NCI-H524 (cell line): ENCODE measurements at places on chromosomes 3 and 15.

DNA sequence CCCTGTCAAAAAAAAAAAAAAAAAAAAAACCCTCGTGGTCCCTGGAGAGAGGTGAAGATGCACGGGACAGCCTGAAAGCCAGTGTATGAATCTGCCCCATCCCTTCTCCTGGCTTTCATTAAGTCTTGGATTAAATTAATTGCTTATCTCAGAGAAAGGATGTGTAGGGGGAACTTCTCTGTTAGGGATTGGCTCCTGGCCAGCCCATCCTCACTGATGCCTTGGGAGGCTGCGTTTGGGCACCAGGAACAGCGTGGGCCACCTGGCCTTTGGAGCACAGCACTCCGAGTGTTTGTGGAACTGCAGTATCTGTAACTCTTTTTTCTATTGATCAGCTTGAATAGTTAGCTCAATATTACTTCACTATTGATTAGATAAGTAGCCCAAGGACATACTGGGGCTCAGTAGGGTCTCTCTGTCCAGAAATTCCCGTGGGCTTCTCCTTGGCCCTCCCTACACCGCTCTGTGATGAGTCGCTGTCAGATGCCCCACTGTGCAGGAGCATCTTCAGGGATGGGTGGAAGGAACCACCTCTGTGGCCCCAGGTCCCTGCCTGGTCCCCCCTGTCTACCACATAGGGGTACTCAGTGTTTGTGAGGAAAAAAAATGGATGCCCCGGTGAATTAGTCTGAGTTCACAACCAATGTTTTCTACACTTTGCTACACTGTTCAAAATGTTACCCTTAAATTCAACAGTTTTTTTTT, 2.0 kb downstream of the PXYLP1 start:
- no peak for DNase-seq

GRCh38 chr3:147417551-147418295, 8.6 kb downstream of the ZIC1 start:
- no peak for DNase-seq

- DNase-seq = no peak
These were observed 62.3 kb downstream of the EPHB1 start for GRCh38 chr3:134857356-134857755.

DNA sequence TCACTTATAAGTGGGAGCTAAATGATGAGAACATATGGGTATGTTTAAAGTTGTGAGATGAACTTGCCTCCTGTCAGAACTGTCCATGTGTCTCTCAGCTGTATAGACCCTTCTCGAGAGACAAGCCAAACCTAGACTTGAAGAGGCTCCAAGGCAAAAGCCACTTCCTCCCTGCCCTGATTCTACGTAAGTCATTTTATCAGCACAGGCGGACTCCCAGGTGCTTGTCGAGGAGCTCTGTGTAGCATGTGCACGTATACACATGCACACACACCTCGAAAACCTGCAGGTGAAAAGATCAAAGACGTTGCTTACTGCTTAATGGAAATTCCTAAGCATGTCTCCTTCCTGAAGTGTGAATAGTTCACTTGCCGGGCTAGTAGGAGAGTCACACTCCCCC, 5.6 kb upstream of the CLEC3B start:
- no peak for DNase-seq

DNA sequence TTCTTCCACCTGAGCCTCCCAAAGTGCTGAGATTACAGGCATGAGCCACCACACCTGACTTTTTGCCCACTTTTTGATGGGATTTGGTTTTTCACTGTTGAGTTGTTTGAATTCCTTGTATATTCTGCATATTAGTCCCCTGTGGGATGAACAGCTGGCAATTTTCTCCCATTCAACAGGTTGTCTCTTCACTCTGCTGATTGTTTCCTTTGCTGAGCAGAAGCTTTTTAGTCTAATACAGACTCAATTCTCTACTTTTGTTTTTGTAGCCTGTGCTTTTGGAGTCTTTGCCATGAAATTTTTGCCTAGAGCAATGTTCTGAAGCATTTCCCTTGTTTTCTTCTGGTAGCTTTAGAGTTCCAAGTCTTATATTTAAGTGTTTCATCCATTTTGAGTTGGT, 62.7 kb upstream of the MFGE8 start:
- no peak for DNase-seq

- DNase-seq = no peak
These were observed 3.0 kb upstream of the SHC4 start for GRCh38 chr15:48966595-48967301.

- DNase-seq = no peak
These were observed 43.5 kb upstream of the ZNF280D start for GRCh38 chr15:56776839-56777238.

- DNase-seq = no peak
These were observed 233.5 kb downstream of the MYRIP start for GRCh38 chr3:40042752-40043443.

GRCh38 chr3:171328419-171329082, 131.7 kb downstream of the TNIK start:
- DNase-seq = peak; percentile 95

DNA sequence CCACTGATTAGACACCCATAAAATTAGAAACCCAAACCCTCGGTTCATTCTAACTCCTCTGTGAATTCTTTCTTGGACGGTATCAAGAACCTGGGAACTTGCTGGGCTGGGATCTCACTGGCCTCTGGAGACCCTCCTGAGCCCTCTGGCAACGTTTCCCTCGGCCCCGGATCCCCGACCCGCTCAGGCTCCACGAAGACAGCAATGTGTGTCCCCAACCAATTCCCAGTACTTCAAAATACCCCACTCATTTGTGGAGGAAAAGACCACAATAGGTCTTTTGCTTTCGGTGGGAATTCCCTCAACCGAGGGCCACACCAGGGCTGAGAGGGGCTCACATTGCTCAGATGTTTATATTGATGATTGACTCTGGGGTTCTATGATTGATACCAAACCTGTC, 117.9 kb upstream of the PRR20G start:
- no peak for DNase-seq

GRCh38 chr15:26887926-26888666, 21.2 kb downstream of the GABRA5 start:
- DNase-seq = no peak

GRCh38 chr15:98126326-98127085, 166.0 kb downstream of the ARRDC4 start:
- no peak for DNase-seq

DNA sequence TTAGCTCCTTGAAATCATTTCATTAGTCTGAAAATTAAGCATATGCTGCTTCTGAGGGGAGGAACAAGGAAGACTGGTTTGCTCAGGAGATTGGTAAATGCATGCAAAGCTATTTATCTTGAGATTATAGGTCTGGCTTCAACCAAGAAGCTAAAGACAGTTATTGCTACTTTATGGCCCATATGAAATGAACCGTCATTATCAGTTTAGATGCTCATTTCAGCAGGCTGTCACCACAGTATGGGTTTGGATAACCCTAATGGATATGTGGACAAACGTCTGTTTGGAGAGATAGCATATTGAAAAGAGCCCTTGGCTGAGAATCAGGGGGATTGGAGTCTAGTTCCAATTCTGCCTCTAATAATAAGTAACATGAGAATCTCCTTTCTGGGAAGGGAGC, 922.6 kb downstream of the TUSC7 start:
- DNase-seq = peak; percentile 73

DNA sequence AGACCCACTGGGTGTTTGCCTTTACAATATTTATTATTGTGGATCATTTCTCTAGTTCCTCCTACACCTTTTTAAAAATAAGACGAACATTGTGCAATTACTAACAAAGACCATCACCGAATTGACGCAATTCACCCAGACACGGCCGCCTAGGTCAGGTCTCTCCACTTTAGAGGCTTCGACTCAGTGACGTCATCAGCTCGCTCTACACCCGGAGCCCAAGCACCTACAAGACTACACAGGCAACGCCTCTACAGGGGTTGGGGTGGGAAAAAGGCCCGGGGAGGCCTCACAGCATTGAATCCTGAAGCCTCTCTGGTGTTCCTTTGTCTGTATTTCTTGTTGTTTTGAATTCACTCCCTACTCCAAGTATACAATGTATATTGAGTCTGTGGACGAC, 16.6 kb downstream of the ZIC4 start:
- no peak for DNase-seq

DNA sequence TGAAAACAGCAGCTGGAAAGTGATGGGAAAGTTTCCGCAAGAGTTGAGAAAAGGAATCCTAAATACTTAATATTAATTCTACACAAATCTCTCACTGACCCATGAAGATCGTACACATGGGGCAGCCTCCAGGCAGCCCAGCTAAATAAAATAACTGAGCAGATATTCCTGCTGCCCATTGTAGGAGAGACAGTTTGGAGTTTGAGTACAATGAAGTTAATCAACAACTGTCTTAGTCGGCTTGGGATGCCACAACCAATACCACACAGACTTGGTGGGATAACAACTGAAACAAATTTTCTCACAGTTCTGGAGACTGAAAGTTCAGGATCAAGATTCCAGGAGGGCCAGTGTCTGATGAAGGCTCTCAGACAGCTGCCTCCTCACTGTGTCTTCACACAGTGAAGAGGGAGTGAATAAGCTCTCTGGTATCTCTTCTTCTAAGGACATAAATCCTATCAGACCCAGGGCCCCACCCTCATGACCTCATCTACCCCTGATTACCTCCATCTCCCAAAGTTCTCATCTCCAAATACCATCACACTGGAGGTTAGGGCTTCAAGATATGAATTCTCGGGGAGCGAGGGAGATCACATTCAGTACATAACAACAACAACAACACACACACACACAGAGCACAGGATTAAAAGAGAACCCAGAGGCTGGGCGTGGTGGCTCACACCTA, 9.7 kb downstream of the TRPM7 start:
- DNase-seq = no peak

GRCh38 chr3:46059432-46059831, 32.1 kb upstream of the XCR1 start:
- DNase-seq = no peak

DNA sequence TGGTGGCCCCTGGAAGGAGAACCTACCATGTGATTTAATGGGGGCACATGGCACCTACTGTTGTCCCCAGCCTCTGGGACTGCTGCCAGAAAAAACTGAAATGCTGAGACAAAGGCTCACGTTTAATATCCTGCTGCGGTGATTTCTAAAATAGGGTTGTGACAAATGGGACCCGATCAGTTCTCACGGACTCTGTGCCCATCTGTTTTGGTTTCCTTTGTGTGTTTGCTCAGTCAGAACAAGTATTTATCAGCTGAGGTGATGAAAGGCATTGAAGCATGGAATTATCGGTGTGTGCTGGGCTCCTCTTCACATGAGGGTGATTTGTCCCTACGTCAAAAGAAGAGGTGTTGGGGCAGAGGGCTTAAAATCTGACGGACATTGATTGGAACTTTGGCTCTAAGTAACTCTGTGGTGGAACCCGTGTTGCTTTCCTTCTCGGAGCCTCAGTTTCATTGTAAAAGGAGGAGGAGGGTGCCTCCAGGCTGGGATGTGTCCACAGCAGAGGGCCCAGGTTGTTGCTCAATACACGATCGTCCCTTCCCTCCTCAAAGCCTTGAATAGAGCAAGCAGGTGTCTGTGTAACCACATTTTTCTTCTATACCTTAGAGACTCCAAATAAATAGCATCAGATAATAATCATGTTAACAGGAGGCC, 283.3 kb upstream of the RGMA start:
- no peak for DNase-seq

DNA sequence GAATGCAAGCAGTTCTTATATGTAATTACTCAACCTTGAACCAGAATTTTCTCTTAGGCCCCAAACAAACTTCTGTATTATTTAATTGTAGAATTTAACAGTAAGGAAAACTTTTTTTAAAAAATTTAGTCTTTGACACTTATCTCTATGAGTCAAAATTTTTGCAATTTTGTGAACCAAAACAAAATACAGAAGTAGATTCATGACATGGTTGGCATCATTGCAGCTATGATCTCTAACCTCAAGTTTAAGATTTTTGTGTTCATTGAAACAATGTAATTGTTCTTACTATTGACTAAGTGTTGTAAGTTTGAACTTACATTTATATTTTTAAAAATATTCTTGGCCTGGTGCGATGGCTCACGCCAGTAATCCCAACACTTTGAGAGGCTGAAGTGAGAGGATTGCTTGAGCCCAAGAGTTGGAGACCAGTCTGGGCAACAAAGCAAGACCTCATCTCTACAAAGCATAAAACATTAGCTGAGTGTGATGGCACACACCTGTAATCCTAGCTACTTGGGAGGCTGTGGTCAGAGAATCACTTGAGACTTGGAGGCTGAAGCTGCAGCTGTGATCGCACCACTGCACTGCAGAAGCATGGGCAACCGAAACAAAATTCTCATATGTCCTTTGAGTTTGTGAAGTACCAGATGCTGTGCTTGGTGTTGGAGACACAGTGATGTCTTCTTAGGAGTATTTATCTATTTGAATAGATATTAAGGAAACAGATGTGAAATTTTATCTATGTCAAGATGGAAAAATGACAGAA, 39.7 kb downstream of the STT3B start:
- DNase-seq = no peak

GRCh38 chr3:194422188-194422587, 23.1 kb upstream of the GP5 start:
- DNase-seq = no peak

DNA sequence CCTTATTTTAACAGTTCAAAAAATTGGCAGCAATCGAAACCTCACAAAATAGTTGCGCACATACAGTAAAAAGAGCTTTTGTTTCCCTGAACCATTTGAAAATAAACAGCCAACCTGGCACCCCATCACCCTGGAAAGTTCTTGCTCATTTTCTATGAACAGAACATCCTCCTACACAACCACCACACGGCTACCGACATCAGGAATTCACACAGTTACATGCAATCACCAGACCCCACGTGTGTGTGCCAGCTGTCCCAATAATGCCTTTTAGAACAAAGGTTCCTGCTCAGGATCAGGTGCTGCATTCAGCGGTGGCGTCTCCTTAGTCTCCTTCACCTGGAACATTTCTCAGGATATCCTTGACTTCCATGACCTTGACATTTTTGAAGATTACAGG, 186.5 kb downstream of the KLF13 start:
- DNase-seq = no peak

GRCh38 chr3:27910456-27910855, 188.3 kb upstream of the EOMES start:
- DNase-seq = no peak

- no peak for DNase-seq
These were observed 191.4 kb downstream of the LRTM1 start for GRCh38 chr3:54736459-54736858.

GRCh38 chr3:12932347-12932746, 91.0 kb upstream of the RPL32 start:
- no peak for DNase-seq

- no peak for DNase-seq
These were observed 17.7 kb downstream of the CPN2 start for GRCh38 chr3:194333212-194333980.
